Activated CD4-positive, CD25-positive, alpha-beta regulatory T cell treated with anti-CD3 and anti-CD28 coated beads, Interleukin-2, amount 50 U/mL, for 72 hours (primary cell): ENCODE measurements at places on chromosomes 11 and 22.

GRCh38 chr11:44758983-44759382, 32.2 kb downstream of the TSPAN18 start:
- DNase-seq = no peak

GRCh38 chr22:37739611-37740049, 42.8 kb downstream of the TRIOBP start:
- DNase-seq = no peak

- DNase-seq = no peak
Measured at GRCh38 chr22:20090730-20091240, 10.7 kb downstream of the DGCR8 start.

DNA sequence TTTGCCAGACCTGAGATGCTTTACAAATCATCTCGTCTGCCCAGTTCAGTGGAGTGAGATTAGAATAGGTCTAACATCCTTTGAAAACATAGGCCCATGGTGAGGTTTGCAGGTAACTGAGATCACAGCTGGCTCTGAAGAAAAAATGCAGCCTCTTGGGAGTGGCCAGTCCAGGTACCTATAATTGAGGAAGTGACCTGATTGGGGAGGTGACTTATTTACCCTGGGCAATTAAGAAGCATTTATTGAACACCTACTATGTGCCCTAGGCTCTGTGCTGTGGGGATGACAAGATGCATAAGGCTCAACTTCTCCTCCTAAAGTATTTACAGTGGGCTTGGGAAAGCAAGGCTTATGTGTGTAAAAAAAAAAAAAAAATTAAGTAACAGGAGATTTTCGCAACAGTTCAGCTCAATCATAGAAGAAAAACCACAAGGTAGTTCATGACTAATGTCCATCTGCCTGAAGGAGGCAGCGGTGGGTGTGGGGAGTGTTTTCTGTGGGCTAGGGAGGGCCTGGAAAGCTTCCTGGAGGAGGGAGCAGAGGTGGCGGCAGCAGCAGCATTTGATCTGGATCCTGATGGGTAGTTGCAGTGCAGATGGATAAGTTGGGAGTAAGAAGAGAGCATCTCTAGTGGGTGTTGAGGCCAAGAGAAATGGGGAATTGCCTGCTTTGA, 16.1 kb downstream of the MICAL2 start:
- DNase-seq = no peak

DNA sequence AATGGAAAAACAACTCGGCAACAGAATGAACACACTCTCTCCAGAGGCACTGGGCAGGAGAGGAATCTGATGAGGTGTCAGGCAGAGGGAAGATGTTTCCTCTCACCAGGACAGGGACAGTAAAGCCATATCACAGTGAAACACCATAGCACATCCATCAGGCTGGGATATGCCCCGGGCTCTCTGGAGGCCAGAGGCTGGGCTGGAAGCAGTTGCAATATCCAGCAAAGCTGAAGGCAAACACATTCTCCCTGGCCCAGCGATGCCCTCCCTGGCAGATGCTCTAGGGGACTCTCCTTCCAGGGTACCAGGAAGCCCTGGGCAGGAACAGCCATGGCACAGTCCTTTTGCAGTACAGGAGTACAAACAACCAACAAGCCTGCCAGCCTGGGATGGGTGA, 11.1 kb downstream of the RSPH14 start:
- no peak for DNase-seq

GRCh38 chr22:43867839-43868635, 5.7 kb upstream of the SULT4A1 start:
- DNase-seq = no peak

DNA sequence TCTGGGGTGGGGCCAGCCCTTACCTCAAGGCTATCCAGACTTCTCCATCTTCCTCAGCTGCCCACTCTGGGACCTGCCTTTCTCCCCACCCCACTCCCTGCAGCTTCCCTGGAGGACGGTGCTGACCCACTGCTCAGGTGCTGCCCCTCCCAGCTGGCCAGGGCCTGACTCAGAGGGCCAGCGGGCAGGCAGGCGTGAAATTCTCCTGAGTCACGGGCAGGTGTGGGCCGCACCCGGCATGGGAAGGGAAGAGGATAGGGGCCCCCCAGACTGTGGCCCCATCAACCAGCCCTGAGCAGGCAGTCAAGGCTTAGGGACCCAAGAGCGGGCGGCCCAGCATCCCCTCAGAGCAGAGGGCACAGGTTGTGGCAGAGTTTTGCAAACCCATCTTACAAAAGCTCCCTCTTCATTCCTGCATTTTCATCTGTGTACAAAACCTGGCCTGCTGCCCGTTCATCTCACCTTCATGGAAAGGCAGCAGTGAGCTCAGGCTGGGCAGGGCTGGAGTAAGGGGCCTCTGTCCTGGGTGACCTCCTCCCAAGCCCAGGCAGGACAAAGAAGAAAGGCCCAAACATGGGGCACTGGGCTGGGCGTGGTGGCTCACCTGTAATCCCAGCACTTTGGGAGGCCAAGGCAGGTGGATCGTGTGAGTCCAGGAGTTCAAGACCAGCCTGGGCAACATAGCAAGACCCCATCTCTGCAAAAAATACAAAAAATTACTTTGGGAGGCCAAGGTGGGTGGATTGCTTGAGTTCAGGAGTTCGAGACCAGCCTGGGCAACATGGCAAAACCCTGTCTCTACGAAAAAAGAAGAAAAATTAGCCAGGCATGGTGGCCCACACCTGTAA, 6.1 kb downstream of the RHOD start:
- no peak for DNase-seq

GRCh38 chr11:64165481-64165841, 452 bp downstream of the MACROD1 start:
- no peak for DNase-seq

DNA sequence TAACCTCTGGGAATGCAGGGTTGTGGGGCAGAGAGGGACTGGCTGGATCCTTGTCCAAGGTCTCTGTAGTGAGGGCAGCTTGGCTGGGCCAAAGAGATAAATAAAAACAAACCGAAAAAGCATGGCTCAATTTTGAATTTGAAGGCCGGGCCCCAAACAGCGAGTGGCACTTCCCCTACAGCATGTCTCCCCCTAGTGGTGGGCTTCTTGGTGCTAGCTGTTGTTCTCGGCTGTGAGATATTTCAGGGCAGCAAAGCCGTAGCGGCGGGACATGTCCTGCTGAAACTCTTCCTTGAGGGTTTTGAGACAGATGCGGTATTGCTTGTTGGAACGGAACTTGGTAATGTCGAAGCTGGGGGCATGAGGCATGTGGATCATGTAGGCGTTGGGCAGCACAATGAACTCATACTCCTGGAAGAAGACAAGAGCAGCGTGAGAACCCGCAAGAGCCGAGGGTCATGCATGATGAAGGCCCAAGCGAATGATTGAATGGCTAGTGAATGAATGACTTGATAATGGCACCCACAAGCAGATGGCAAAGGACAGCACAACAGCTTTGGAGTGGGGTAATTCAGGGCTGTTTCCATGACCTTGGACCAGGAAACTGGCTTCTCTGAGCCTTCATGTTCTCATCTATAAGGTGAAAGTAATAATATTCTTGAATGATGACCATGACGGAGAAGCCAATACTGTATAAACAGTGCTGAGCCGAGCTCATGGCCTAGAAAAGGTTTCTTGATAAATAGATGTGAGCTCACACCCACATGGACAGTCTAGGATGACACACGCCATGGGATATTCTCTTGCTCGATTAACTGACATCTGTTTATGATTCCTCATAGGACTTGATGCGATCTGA, 216.3 kb upstream of the SYN3 start:
- DNase-seq = no peak

DNA sequence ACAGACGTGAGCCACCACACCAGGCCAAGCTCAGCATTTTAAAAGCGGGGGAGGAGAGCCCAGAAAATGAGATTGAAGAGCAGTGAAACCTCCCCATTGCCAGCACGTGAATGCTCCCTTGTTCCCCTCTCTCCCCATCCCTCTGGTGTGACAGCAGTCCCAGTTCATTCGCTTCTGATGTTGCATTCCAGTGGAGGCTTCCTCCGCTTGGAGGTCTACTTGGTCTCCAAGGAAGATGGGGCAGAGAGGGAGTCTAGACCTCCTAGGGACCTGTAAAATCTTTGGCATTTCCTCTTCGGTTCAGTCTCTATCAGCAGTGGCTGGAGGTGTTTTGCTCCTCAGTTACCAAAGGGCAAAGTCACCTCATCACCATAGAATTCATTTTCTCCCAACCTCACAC, 30.2 kb upstream of the EP300 start:
- DNase-seq = no peak

DNA sequence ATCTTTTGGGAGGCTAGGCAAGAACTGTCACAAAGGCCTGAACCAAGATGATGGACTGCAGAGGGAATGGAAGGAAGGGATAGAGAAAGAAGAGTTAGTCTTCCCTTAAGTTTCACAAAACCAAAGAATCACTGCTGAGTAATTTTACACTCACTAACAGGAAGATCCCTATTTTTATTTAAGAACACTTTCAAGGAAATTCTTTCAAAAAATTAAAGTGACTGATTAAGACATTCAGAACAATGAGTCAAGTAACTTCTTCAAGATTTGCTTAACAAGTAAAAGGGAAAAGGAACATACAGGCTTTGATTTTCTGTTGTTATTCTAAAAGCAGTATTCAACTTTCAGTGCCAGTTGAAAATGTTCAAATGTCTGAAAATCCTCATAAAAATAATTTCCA, 3.1 kb downstream of the PITPNB start:
- DNase-seq = no peak

DNA sequence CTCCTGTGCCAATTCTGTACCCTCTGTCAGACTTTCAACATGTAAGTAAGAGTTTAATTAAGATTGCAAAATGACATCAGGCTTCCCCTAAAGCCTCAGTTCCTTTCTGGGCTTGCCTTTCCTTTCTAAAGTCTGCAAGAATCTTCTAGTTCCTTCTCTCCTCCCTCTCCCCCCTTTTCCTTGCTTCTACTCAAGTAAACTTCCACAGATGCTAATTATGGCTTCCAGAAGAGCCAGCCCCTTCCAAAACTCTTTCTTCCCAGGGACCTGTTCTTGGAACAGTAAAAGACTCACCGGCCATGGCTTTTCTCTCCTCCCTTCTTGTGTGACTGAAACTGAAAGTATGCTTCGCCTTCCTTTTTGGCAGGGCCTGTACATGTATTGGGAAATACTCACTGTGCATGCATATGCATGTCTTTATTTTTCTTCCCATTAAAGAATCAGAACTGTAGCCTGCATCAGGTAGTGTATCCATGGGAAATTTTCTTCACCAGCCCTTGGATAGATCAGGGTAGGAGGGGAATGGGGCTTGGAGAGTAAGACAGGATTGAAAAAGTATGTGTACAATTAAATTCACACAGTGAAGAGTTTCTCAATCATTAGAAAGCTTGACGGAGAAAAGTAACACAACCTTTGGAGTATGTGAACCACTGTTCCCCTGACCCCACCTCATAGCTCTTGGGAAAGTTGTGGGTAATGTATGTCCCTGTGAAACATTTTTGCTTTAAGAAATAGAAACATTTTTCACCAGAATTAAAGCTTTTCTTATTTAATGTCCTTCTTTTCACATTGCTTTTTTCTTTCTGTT, at the start of gene CASP1:
CASP1 (minus strand) TSS at position 332 of the 808 bp plus-strand sequence; CDS start at position 301, 31 bp downstream.
- no peak for DNase-seq

DNA sequence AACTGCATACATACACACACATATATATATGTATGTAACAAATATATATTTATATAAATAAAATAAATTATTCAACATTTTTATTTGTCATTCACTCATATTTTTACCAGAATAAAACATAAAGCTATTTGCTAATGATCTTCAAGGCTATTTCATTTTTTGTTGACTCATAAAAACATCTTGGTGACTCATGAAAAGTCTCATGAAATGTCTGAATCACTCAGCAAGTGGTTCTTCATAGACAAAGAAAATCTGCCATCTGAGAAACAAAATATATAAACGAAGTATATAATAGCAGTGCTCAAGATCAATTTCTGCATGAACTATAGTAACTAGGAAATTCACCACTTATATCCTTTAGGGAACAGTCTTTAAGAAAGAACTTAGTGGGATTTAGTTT, 764.8 kb upstream of the FAT3 start:
- no peak for DNase-seq

DNA sequence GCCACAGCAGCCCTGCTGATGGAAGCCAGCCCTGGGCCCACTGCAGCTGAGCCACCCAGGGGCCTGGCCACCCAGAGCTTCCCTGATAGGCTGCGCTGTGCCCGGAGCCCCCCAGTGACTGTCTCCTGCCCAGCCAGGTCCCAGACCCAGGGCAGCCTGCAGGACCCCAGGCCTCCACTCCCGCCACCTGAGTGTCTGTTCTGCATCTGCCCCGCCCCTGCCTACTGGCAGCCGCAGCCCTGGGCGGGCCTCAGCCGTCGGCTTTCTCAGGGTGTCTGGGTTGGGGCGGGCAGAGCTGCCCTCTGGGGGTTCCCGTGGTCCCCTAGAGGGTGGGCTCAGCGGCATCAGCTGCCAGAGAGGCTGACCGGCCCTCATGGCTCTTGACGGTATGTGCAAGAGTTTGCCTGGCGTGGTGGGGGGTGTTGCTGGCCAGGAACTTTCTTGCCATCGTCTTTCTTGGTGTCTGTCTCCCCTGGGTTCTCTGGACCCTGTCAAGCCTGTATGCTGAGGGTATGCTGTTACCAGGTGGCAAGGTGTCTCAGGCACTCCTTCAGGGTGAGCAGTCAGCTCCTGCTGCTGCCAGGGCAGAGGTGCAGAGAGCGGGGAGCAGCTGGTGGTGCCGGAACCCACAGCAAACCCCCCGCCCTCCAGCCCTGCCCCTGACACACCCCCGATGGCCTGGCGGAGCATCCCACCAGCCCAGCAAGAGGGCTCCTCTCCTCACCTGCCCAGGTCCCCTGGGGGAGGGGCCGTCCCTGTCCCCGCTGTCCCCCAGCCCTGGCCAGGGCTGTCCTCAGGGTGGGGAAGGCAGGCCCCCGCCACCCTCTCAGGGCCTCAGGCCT, 12.2 kb upstream of the PIM3 start:
- DNase-seq = no peak

GRCh38 chr11:63763496-63764339, 4.9 kb downstream of the ZFTA start:
- DNase-seq = no peak

DNA sequence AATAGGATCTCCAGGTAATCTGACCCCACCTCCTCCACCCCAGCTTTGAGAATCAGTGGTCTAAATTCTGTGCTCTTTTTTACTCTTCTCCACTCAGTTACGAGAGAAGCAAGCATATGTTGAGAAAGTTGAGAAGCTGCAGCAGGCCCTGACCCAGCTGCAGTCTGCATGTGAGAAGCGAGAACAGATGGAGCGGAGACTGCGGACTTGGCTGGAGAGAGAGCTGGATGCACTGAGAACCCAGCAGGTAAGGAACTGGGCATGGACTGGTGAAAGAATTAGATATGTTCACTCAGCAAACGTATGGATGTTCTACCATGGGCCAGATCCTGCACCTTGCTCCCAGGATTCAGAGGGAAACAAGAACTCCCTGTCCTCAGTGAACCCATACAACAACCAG, 85.7 kb downstream of the AMOTL1 start:
- DNase-seq = no peak

GRCh38 chr11:56932572-56933220, 56.0 kb upstream of the OR5AK2 start:
- no peak for DNase-seq

- DNase-seq = no peak
Measured at GRCh38 chr22:26907366-26907765, 250.0 kb downstream of the MIAT start.

GRCh38 chr11:128524172-128524571, 63.2 kb downstream of the ETS1 start:
- DNase-seq = no peak

GRCh38 chr11:126363706-126364248, 8.3 kb downstream of the ST3GAL4 start:
- DNase-seq = no peak
